Common myeloid progenitor, CD34-positive (primary cell): ENCODE measurements at places on chromosomes 1 and 21.

DNA sequence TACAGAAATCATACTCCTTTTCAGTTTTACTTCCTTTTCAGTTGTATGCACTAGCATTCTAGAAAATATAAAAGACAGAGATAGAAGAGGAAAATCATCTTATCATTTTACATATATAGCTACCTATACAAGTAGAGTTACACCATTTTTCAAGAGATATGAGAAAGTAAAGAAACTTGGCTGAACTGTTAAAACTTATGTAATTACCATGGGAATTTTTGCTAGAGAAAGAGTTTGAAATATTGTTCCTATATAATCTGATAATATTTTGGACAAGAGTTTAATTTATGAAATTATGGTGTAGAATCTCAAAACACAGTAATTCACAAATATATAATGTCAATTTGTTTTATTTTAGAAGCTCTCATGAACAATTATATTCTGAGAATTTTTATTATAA lies 180.8 kb downstream of the PLPPR4 start:
- no peak for DNase-seq

GRCh38 chr1:88502886-88503285 lies 181.2 kb upstream of the PKN2 start:
- no peak for DNase-seq

DNA sequence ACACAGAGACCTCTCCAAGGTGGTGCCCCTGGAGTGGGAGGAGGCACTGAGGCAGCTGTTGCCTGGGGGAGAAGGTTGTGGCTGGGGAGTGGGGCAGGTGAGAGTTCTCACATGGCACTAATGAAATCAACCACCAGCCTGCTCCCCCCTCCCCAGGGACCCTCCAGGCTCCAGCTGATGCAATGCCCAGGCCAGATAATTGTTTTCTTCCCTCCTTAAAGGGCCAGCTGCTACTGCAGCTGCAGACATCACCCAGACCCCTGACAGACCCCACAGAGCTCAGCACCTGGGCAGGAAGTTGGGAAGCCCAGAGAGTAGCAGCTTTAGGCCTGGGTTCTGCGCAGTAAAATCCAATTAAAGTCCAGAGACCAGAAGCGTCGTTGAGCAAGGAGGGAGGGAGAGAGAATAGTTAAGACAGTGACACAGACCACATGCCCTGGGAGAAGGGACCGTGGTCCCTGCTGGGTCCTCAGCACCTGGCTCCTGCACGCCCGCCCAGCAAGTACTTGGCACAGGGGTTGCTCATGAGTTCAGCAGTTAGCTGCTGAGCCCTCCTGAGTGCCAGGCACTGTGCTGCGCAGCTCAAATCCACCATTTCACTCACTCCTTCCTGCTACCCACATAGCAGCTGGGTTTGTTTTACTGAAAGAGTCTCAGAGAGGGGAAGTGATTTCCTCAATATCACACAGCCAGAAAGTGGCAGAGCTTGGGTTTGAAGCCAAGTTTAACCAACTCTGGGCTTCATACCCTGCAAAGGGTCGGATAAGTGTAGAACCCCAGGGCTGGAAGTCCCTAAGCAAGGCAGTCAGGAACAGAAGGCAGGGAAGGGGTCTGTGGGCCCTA lies 1.9 kb downstream of the RIMS3 start:
- no peak for DNase-seq

DNA sequence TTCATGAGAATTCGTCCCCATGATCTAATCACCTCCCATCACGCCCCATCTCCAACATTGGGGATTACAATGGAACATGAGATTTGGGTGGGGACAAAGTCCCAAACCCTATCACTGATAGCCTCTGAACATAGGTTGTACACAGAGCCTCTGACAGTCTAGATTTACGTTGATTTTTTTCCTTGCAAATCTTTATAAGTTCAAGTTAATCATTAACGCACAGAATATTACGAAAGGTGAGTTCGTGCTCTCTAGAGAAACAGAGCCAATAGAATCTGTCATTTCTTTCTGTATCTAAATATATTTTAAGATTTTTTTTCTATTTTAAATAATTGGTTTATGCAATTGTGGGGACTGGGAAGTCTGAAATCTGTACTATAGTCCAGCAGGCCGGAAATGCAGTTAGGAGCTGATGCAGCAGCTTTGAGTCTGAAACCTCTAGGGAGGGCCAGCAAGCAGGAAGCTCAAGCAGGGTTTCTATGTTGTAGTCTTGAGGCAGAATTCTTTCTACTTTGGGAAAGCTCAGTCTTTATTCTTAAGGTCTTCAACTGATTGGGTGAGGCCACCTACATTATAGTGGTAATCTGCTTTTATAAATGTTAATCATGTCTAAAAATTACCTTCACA lies 61.0 kb downstream of the SELENOF start:
- DNase-seq: no peak

- no peak for DNase-seq
These were observed 125.3 kb downstream of the GREM2 start for GRCh38 chr1:240486611-240487010.

- DNase-seq: no peak
These were observed 178.9 kb downstream of the HS2ST1 start for GRCh38 chr1:87093286-87093685.

DNA sequence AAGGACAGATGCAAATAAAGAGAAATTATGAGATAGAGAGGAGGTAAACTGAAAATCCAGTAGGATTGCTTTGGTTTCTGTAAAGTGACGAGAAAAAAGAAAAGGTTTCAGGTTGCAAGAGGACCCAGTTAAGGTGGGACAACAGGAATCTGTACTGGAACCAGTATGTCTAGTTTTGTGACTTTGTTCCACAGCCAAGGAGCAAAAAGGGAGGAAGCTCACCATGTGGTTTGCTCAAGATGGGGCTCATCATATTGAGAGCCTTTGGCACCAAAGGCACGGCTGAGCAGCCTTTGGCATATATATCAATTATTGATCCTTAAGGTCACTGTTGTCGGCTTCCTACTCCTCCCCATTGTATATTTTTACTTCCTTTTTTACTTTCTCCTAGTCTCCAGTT lies 1.8 kb upstream of the ZDHHC18 start:
- no peak for DNase-seq

DNA sequence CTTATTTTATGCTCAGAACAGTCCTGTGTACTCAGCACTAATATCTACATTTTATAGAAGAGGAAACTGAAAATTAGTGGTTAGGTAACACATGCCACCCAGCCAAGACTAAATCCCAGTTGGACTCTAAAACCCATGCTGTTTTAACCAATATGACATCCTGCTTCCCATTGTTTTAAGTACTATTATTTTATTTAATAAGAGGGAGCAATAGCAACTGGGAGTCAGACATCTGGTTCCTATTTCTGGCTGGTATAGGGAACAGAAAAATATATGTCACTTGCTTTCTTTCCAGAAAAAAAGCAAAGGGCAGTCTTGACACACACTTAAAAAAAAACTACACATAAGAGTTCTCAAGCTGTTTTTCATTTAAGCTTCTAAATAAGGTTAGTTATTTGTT lies 11.9 kb downstream of the KLHL12 start:
- no peak for DNase-seq

DNA sequence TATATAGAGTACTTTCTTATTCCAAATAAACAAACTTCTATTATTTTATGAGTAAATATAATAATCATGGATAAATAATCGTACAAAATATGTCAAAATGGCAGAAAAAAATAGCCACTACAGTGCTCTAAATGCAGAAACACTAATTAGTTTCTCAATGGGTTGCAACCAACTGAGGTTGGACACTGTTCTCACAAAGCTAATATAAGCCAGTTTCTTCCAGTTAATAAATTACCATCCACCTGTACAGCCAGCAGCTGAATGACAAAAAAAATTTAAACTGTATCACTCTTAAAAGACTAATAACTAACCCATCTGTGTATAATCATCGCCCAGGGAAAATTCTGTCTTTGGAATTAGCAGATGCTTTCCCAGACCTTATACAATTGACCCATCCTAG lies 36.9 kb downstream of the GDAP2 start:
- DNase-seq: no peak

DNA sequence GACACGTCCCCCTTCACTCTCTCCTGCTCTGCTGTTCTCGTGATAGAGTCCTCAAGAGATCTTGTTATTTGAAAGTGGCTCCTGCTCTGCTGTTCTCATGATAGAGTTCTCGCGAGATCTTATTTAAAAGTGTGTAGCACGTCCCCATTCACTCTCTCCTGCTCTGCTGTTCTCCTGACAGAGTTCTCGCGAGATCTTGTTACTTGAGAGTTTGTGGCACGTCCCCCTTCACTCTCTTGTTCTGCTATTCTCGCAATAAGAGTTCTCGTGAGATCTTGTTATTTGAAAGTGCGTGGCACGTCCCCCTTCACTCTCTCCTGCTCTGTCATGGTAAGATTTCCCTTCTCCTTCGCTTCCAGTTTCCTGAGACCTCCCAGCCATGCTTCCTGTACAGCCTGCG lies 47.9 kb downstream of the SMYD3 start:
- peak; percentile 55 for DNase-seq

DNA sequence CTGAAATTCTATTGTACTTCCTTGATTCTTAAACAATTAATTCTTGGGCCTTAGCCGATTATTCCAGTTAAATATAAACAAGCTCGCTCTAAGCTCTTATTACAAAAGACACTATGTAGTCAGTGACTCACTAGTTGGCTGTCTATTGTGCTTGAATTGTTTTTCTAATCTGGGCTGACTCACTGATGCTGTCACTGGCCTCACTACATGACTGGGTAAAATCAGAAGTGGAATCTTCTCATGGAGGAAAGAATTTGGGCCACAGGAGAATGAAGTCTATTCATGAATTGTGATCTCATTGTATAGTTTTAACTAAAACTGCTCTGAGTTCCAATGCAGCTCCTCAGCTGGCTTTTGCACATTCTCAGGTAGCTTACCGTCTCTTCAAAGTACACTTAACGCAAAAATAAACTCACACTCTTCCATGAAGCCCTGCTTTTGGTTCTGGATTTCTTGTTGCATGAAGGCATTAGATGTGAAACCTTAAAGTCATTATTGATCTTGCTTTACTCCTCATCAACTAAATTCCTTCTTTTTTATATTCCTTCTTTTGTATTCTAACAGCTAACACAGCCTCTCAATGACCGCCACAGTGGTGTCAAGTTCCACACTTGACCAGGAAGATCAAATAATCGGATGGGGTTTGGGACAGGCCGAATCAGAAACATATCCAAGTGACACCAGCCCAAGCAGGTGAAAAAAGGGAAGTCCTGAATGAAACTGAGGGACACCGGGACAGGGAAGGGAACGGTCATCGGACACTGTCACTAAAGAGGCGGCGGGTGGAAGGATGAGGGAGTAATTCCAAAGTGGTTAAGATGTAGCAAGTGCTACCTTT lies 80.9 kb upstream of the LBR start:
- peak; percentile 40 for DNase-seq

- no peak for DNase-seq
These were observed 18.8 kb downstream of the SLC26A9 start for GRCh38 chr1:205924460-205924790.

DNA sequence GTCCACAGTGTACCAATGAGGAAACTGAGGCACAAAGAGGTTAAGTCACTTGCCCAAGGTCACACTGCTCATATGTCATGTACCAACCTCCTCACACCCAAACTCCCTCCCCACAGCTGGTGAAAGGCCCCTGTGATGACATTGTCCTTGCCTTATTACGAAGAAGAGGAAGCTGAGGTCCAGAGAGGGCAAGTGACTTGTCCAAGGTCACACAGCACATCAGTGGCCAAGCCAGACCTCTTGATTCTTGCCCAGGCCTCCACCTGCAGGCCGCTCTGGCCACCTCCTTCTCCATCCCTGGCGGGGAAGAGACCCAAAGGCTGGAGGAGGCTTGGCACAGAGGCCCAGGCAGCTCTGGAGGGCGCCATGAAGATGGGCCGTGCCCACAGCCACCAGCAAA lies 492.4 kb downstream of the PTPRU start:
- no peak for DNase-seq

- DNase-seq: no peak
These were observed 49.4 kb downstream of the KIF21B start for GRCh38 chr1:200973937-200974657.

- no peak for DNase-seq
These were observed 18.3 kb downstream of the IFFO2 start for GRCh38 chr1:18938008-18938706.
